Lung (tissue), 17 donors: ENCODE measurements at places on chromosomes 1 and 21. TPM values are rescaled to one million over a fixed set of nuclear protein-coding genes. Genes with fewer than 3 reads are reported as not detected.

Gene LENEP
- 0.89 TPM for total RNA-seq

Gene GJB4
- not detected for total RNA-seq

Gene RHD
- total RNA-seq, result 2.2 TPM

Gene OR2T5
- not detected for total RNA-seq

Gene TNFRSF18
- total RNA-seq, result 2.7 TPM

GRCh38 chr21:23601549-23601948, 2005.7 kb downstream of the MRPL39 start:
- no peak for DNase-seq
- H3K27me3 ChIP-seq, result no peaks in the 10 kb centered on the region
- H3K4me3 ChIP-seq, result no peak overlapping the region
- no peaks in the 10 kb centered on the region for H3K4me1 ChIP-seq
- H3K36me3 ChIP-seq, result no peaks in the 10 kb centered on the region
- H3K27ac ChIP-seq, result no peak overlapping the region

DNA sequence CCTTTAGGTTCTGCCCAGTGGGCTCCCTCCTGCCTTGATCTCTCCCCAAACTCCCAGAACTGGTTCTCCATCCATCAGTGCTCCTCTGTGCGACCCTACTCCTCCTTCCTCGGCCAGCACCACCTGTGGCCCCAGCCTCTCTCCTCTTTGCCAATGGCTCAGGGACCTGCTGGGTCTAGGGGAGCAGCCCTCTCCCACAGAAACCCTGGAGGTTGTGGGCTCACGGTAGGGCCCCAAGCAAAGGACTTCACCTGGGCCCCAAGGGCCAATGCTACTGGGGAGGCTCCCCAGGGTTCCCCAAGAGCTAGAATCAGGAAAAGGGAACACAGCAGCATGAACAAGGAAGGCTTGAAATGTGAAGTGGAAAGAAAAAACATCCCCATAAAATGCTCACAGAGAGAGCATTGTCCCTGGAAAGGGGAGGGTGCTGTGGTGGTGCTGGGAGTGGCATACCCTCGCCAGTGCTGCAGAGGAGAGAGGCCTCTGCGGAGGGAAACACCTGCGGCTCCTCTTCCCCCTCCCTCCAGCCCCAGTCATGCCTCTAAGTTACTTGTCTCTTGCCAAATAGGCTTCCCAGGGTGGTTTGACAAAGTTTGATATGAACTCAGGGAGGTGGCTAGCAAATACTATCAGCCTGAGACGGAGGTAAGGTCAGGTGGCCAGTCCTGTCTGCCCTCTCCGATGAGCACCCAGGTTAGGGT, 2.5 kb downstream of the TMEM63A start:
- no peak overlapping the region for H3K27ac ChIP-seq
- peaks cover 20% of the 10 kb centered on the region for H3K4me1 ChIP-seq
- H3K27me3 ChIP-seq, result no peaks in the 10 kb centered on the region
- peaks cover 12% of the 10 kb centered on the region for H3K36me3 ChIP-seq

GRCh38 chr1:157352216-157352615, 200.1 kb downstream of the FCRL5 start:
- no peaks in the 10 kb centered on the region for H3K4me1 ChIP-seq
- H3K4me3 ChIP-seq, result no peak overlapping the region
- H3K36me3 ChIP-seq, result no peaks in the 10 kb centered on the region
- H3K27ac ChIP-seq, result no peak overlapping the region
- no peaks in the 10 kb centered on the region for H3K27me3 ChIP-seq
- DNase-seq, result no peak

DNA sequence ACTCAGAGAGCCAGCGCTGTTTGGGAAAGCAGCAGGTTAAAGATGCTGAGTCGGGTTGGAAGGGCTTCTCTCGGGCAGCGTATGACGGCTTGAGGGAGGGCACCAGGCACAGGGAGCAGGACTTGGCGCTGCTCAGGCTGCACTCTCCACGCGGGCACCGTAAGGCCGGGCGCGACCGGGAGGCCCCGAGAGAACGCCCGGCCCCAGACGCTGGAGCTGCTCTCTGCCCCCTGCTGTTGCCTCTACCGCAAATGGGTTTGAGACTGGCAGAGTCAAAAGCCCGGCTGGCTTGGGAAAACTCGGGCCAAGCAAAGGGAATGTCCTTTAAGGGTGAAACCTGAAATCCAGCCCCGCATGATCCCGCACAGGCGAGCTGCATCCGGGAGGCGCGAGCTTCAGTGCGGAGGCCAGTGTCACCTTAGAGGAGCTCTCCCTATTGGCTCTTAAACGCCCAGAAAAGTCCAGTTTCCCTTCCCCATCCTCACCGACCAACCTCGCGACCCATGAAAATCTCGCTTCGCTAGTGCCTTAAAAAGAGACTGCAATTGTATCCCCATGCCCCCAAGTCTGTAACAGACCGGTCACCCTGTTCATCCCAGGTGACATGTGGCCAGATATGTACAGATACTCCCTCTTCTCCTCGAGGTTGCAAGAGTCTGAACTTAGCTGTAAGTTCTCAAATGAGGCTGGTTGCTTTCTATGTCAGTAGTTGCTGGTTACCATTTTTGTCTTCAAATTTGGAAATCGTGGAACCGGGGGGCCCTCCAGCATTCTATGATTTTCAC, 1.1 kb downstream of the PRRX1 start:
- DNase-seq, result no peak
- H3K36me3 ChIP-seq, result no peaks in the 10 kb centered on the region

- H3K27ac ChIP-seq, result no peak overlapping the region
- no peak for DNase-seq
- no peak overlapping the region for H3K4me3 ChIP-seq
- H3K36me3 ChIP-seq, result peaks cover 4% of the 10 kb centered on the region
- H3K27me3 ChIP-seq, result no peaks in the 10 kb centered on the region
- peaks cover 20% of the 10 kb centered on the region for H3K4me1 ChIP-seq
These were observed 81.8 kb downstream of the NOTCH2 start for GRCh38 chr1:119987686-119988085.

DNA sequence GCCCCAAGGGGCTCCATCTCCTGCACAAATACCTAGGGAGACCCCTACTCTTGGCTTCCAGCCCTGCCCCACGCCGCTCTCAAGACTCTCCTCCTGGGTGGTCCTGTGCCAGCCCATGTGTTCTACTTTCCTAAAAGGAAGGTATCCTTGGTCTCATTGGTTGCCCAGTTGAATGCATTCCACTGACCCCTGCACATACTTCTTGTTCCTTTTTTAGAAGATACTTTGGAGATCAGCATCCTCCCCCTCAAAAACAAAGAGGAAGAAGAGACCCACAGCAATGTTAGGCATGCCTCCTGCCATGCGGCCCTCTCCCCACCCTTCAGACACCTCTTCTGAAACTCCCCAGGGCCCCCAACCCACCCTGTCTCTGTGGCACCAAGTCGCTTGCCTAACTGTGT, 4.1 kb downstream of the SLAMF9 start:
- no peak overlapping the region for H3K4me3 ChIP-seq
- H3K36me3 ChIP-seq, result no peaks in the 10 kb centered on the region
- no peaks in the 10 kb centered on the region for H3K27me3 ChIP-seq
- H3K27ac ChIP-seq, result no peak overlapping the region
- DNase-seq, result no peak

- no peak overlapping the region for H3K27ac ChIP-seq
- DNase-seq, result no peak
- no peaks in the 10 kb centered on the region for H3K4me1 ChIP-seq
- no peaks in the 10 kb centered on the region for H3K27me3 ChIP-seq
- no peak overlapping the region for H3K4me3 ChIP-seq
These were observed 28.0 kb downstream of the ARHGAP29 start for GRCh38 chr1:94209425-94209824.

GRCh38 chr1:205237526-205238484, 10.1 kb downstream of the TMCC2 start:
- DNase-seq, result no peak
- peaks cover 2% of the 10 kb centered on the region for H3K36me3 ChIP-seq
- H3K4me1 ChIP-seq, result peaks cover 41% of the 10 kb centered on the region
- no peaks in the 10 kb centered on the region for H3K27me3 ChIP-seq

DNA sequence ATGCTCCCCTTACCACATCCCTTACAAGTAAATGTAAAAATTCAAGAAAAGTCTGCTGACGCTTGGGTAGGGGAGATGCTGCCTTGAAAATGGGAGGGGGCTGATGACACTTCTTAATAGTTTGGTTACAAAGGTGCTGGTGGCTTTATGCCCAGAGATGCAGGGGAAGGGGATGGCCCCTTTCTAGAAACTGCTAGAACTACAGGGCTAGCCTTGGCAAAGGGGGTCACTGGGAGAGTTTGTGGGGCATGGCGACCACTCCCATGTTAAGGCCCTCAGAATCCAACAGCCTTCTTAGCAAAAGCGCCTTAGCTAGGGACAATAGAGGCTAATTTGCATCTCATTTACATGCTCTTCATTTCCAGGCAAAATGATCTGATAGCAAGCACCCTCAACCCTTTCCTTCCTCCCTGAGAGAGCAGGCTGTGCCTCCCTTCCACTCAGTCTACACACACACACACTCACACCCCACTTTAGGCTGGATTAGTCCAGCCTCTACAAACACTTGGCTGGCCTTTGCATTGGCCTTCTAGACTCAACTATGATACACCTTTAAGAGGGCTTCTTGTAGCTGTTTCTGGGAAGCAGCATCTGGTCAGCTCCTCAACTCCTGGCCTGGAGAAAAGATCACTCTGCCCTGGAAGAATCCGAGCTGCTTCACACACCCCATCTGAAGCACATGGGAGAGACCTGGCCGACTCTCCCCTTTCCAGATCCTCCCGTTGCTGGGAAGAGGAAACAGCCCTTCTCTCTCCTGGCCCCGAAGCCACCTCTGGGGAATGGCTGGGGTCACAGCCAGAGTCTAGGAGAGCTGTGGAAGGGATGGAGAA, 1.7 kb downstream of the SEMA6C start:
- H3K4me3 ChIP-seq, result no peak overlapping the region
- H3K27me3 ChIP-seq, result no peaks in the 10 kb centered on the region
- no peaks in the 10 kb centered on the region for H3K36me3 ChIP-seq

GRCh38 chr1:27042670-27043069, 30.0 kb upstream of the TENT5B start:
- no peaks in the 10 kb centered on the region for H3K36me3 ChIP-seq
- H3K27me3 ChIP-seq, result no peaks in the 10 kb centered on the region
- peaks cover 2% of the 10 kb centered on the region for H3K4me1 ChIP-seq

DNA sequence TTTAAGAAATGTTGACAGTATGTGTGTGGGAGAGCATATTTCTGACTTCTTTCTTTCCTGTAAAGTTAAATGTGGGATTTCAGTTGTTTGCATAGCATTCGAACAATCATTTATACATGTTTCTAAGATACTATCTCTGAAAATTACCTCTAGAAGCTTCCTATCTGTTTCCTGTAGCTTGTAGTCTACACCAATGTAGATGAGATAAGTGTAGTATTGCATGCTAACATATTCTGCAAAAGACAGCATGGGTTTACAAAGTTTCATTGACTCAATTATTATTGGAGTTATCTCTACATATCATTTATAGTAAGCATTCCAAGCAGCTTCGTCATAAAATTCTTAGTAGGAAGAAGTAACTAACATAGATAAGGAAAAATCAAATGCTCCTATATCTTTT, 98.9 kb upstream of the DPYD start:
- H3K27me3 ChIP-seq, result no peaks in the 10 kb centered on the region
- no peak overlapping the region for H3K4me3 ChIP-seq
- H3K36me3 ChIP-seq, result no peaks in the 10 kb centered on the region
- no peak overlapping the region for H3K27ac ChIP-seq

DNA sequence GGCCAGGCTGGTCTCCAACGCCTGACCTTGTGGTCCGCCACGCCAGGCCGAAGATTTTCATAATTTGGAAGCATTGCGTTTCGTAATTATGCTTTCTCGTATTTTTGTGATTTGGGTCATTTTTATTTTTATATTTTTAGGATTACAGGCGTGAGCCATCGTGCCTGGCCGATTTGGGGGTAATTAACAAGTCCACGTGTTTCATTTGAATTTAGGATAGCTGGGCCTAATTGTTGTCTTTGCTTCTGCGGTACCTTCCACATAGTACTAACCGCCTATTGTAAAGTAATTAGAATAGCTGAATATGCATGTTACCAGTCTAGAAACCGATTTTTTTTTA, 1.0 kb downstream of the RCC1 start:
- no peak for DNase-seq
- H3K27me3 ChIP-seq, result no peaks in the 10 kb centered on the region
- H3K4me3 ChIP-seq, result peak overlapping the region; percentile 92
- H3K4me1 ChIP-seq, result peaks cover 15% of the 10 kb centered on the region
- peak overlapping the region; percentile 83 for H3K27ac ChIP-seq

DNA sequence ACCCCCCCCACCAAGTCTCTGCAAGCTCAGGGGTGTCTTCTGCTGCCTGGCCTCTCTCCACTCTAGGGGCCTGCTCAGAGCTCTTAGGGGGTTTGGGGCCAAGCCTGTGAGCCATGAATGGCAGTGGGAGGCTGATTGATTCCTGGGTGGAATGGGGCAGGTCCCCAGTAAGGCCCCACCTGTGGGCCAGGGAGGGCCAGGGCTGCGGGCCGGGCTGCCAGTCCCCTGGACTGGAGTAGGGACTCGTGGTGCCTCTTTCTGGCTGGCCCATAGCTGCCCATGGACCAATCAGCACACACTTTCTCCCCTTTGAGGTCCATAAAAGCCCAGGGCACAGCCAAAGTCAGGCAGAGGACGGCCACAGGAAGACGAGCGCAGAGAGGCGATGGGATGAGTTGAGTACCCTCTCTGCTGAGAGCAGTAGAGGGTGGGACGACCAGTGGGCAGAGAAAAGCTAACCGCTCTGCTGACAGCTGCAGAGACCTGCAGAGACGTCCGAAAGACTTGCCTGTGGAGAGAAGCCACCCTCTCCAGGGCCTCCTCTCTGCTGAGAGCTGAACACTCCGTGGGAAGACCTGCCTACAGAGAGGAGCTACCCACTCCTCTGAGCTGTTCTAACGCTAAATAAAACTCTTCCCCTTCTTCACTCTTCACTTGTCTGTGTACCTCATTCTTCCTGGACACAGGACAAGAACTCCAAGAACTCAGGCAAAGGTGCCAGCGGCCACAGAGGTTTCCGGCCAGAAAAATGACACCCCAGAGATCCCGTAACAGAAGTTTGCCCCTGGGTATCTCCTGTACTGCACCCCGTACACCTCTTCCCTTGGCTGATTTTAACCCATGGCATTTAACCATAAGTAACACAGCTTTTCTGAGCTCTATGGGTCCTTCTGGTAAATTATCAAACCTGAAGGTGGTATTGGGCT, 38.2 kb upstream of the TARDBP start:
- H3K4me3 ChIP-seq, result no peak overlapping the region
- H3K27me3 ChIP-seq, result no peaks in the 10 kb centered on the region
- no peak overlapping the region for H3K27ac ChIP-seq
- no peak for DNase-seq
- H3K4me1 ChIP-seq, result no peaks in the 10 kb centered on the region
- no peaks in the 10 kb centered on the region for H3K36me3 ChIP-seq
